ENCODE measurements at places on chromosomes 1 and 21.
A peak's percentile ranks its signal among the peaks of the same experiment; 100 is the strongest.

DNA sequence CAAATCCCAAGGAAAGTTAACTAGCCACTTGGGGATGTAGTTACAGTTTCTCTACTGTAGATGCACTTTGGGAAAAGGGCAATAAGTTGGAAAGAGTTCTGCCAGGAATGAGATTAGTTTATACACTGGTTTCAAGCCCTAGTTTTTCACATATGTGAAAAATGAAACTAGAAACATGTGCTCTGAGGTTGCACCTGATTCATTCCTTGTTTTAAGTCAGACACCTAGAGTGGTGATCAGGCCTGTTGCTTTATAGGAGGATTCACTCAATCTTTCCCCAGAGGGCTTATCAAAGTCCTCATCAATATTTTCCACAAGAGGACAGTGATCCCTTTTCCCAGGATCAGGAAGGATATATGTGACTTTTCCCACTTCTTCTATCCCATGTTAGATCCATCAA, 515.9 kb upstream of the PKN2 start:
- no peak for DNase-seq

- no peak for DNase-seq
Observed at GRCh38 chr21:25127007-25127406, 480.3 kb downstream of the MRPL39 start.

DNA sequence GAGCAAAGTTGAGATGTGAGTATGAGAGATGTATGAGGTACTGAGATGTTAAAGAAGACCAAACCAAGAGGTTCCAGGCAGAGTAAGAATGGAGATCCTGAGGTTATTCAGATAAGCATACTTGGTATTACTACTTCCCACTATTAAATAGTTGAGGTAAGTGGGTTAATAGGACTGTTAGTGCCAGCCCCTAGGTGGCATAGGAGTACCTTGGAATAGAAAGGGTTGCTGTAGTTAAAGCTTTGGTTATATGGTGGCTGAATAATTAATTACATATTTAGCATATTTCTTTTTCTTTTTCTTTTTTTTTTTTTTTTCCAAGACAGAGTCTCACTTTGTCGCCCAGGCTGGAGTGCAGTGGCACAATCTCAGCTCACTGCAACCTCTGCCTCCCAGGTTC, 397.9 kb upstream of the TMPRSS15 start:
- DNase-seq = no peak

DNA sequence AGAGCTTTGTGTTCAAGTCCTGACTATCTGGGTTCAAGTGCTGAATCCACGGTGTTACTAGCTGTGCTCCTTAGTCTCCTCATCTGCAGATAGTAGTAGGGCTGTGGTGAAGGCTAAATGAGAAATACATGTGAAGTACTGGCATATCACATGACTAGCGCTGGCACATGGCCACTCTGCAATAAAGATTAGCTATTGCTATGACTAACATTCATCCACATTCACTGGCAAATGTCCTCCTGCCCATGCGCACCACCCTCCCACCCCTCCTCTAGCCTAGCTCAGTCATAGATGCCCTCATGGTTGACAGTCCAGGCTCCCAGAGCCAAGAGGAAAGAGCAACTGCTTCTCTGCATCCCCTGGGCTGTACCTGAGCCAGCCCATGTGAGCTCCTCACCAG, 8.5 kb upstream of the COL8A2 start:
- peak; percentile 97 for DNase-seq

GRCh38 chr1:48495166-48495565, 23.2 kb upstream of the SPATA6 start:
- DNase-seq = peak; percentile 2

DNA sequence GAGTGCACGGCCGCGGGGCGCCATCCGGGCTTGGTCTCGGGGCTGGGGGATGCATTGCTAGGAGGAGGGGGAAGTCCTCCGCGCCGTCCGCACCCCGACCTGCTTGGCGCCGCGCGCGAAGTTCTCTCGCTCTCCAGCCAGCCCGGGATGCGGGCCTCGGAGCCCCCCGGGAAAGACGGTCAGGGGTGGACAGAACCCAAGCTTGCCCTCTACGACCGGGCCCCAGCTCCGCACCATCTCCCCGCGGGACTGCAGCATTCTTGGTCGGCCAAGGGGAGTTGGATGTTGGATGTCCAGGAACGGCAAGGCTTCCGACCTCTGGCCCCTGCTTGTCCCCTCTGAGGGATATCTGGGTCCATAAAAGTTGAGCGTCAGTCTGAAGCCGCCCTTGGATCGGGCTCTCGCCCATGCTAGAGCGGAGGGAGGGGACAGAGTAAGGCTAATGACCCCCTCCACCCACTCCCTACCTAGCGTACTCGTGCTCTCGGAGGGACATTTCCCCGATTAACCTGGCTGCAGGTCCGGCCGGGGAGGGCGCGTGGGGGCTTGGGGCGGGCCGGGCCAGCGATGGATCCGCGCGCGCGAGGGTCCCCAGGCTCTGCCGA, 522 bp downstream of the DISP3 start:
- no peak for DNase-seq

DNA sequence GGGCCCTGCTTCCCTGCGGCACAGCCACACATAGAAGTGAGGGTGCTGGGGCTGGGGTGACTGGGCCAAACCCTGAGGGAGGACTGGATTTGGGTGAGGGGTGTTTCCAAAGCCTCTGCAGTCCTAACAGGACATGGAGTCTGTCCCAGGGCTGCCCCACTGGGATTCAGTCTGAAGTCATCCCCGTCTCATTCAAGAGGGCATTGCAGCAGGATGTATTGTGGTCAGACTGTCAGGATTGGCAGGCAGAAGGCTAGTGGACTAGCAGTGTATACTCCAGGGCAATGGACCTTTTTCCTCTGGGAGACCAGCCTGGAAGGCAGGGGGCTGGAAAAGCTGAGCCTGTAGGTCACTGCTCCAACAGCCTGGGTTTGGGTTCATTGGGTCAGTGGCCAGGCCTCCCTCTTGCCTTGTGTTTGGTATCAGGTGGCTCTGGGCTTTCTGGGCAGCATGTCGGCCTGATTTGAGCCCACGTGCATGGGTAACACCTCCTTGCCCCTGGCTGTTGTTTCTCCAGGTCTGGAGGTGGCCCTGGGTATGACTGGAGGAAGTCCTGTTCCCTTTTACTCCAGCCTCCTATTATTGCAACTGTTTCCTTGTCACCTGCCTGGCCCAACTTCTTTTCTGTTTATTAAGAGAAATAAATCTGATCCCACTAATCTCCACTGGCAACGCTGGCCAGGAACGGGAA, 41.0 kb upstream of the SYNC start:
- DNase-seq = no peak

- DNase-seq = no peak
Observed at GRCh38 chr1:56406821-56407220, 172.5 kb downstream of the PLPP3 start.

- DNase-seq = no peak
Observed at GRCh38 chr1:102861247-102861646, 247.1 kb downstream of the COL11A1 start.

- DNase-seq = no peak
Observed at GRCh38 chr1:64581843-64582185, 111.9 kb downstream of the CACHD1 start.

DNA sequence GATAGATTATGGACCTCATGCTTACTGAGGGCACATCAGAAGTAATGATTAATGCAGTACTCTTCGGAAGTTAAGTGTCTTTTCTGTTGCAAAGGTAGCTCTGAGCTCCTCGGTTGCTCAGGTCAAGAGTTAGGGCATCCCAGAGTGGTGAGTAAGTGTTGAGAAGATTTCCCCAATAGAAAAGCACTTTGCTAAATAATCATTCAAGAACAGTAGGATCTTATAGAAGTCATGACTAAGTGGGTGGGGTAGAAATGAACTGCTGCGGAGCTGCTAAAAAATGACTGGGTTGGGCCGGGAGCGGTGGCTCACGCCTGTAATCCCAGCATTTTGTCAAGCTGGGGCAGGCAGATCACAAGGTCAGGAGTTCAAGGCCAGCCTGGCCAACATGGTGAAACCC, 648.6 kb upstream of the CAMK1G start:
- no peak for DNase-seq

- no peak for DNase-seq
Observed at GRCh38 chr1:31529999-31530684, 46.2 kb upstream of the TINAGL1 start.

Measured in HFFc6 (cell line).